ENCODE measurements at places on chromosomes 6 and 20. TPM values are rescaled to one million over a fixed set of nuclear protein-coding genes. Genes with fewer than 3 reads are reported as not detected.

DNA sequence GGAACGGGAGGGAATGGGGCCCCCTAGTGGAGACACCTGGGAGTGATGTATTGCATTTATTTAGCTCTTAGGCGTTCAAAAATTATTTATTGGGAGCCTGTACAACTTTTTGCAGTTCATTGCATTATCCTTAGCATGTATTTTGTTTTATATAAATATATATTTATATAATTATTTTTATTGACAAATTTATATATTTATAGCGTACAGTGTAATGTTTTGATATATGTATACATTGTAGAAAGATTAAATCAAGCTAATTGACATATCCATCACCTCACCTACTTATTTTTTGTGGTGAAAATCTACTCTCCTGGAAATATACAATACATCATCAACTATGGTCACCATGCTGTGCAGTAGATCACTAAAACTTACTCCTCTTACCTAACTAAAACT, 975 bp downstream of the SIRT5 start:
- no peak for DNase-seq

GRCh38 chr6:31728767-31729514, at the start of gene DDAH2:
Gene DDAH2 (minus strand): TSS chr6:31729299. CDS start chr6:31729161, 138 bp downstream.
- no peak for DNase-seq

GRCh38 chr6:107620732-107621131, 130.8 kb downstream of the SOBP start:
- no peak for DNase-seq

- peak; percentile 87 for DNase-seq
These were observed 2.4 kb upstream of the PPP1R3G start for GRCh38 chr6:5082487-5083306.

- peak; percentile 85 for DNase-seq
These were observed 1.2 kb downstream of the TRIB3 start for GRCh38 chr20:381581-382290.

GRCh38 chr20:48416002-48416401, 411.8 kb downstream of the PREX1 start:
- DNase-seq = no peak

Gene MTG2
- 31.3 TPM for total RNA-seq

DNA sequence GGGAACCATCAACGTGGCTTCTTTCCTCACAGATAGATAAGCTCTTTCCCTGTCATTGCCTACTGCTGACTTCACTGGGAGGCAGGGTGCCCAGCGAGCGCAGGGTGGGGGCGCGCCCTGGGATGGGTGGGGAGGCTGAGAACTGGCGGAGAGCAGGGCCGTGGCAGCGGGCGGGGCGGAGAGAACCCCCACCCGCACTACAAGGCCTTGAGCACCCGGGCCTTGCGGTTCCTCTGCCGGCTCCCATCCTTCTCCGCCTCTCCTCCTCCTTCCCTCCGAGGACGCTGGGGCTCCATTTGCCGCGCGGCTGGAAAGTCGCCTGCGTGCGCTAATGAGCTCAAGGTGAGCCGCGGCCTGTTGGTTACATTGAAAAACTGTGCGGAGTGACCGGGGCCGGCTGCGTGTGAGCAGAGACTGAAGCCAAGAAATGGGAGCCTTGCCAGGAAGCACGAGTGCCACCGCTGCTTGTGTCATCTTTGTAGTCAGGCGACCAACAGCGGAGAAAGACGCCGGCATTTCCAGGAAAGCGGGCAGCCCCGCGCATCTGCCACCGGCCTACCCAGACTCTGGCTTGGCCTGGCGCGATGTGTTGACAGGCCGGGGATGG, 963.5 kb upstream of the SLC35B3 start:
- DNase-seq = no peak

Gene SIRPG
- not detected for total RNA-seq

- no peak for DNase-seq
These were observed 8.4 kb downstream of the GMDS start for GRCh38 chr6:2237001-2237400.

GRCh38 chr6:156912431-156912830, 135.3 kb downstream of the ARID1B start:
- DNase-seq = no peak

All from HepG2 (cell line).